ENCODE measurements at places on chromosomes 12 and 14.

- DNase-seq, result no peak
Measured at GRCh38 chr12:99783421-99783820, 135.9 kb downstream of the GARIN6 start.

GRCh38 chr12:6301721-6302120 is 8.8 kb upstream of the PLEKHG6 start:
- no peak for DNase-seq

DNA sequence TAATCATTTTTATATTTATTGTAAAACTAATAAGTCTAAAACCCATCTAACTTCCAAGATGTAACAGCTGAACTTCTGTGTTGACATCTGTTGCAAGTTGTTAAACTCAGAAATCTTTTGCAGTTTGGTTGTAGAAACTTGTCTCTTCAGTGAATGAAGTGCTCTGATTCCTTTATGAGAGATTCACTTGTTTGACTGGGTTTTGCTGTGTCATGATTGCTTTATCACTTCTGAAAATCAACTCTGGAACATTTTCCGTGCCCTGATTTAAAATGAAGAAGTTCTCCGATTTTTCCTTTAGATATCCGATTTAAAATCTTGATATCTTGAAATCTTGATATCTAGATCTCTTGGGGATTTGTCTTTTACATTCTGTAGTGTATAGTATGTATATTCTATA is 65.1 kb downstream of the DIP2B start:
- DNase-seq, result no peak

DNA sequence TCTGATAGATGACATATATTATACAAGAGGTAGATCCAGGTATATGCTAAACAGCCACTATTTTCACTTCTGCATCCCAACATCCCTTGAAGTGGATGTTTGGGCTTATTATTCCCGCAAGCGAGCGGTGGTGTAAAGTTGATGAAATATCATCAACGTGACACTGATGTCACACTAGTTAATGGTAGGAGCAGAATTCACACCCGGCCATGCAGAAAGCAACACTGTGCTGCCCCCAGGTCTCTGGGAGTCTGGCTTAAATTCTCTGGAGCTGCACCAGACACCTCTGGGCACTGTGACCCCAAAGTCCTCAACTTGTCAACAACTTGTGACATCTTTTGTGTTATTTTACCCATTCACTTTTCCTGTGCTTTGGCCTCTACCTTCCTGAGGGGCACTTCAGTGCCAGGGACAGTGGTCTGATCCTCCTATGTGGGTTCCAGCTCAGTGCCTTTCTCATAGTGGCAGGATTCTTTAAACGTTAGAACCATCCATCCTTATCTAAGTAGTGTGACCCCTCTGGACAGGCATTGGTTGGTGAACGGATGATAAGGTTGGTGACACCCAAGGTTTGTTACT is 952 bp downstream of the DRAM1 start:
- DNase-seq, result no peak

- DNase-seq, result peak; percentile 97
Measured at GRCh38 chr14:102046337-102047278, 40.2 kb downstream of the HSP90AA1 start.

- DNase-seq, result no peak
Measured at GRCh38 chr12:105955976-105956375, 182.8 kb downstream of the NUAK1 start.

- no peak for DNase-seq
Measured at GRCh38 chr14:50089208-50089607, 27.2 kb downstream of the VCPKMT start.

GRCh38 chr14:60346706-60347105 is 97.7 kb downstream of the PPM1A start:
- DNase-seq, result no peak

DNA sequence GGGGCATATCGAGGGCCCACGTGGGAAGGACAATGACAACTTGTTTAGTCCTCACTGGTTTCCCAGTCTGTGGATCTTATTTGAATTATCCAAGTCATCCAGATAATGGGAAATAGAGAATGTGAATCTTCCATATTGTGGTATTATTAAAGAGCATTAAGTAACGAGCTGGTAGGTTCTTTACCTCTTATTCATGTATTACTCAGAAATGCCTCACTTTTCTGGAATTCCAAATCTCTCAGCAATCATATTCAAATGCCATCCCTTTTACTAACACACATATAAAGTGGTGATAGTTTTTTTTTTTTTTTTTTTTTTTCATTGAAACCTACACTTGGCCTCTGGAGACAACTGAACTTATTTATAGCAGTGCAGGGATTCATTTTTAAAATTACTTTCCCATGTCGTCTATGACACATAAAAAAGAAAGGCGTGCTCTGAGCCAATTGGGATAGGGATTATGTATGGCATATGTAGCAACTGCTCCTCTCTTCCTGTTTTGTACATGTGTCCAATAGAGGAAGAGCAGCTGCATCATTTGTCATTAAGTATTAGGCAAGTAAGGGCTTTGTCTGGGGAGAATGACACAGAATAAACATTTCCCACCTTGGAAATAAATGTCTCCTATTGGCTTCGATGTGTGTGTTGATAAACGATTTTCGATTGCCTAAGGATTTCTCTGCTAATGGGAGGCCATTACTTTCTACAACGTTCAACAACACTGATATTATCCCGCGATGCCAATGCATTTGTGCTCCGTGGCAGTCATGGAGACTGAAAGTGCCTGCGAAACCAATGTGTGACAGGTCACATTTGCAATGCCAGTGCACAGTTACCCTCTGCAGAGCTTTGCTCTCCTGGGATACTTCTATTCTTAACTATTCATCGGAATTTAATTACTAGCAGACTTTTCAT is 78.6 kb upstream of the IFNG-AS1 start:
- no peak for DNase-seq

DNA sequence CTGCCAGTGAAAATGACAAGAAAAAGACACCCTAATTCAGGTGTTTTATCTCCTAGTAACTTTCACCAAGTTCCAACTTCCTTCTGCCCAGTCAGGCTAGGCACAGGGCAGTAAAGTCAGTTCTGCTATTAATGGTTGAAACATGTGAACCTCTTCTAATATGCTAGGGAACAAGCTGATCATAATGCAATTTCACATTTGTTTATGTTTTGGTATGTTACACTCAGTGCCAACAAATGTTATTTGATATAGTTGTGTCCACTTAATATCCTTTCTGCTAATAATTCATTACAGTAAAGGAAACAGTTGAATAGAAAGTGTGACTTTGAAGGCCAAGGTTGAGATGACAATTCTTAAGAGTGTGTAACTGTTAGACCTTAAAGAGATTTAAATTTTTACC is 17.2 kb downstream of the NT5DC3 start:
- DNase-seq, result no peak

GRCh38 chr14:52033101-52033642 is 35.7 kb downstream of the NID2 start:
- DNase-seq, result no peak

DNA sequence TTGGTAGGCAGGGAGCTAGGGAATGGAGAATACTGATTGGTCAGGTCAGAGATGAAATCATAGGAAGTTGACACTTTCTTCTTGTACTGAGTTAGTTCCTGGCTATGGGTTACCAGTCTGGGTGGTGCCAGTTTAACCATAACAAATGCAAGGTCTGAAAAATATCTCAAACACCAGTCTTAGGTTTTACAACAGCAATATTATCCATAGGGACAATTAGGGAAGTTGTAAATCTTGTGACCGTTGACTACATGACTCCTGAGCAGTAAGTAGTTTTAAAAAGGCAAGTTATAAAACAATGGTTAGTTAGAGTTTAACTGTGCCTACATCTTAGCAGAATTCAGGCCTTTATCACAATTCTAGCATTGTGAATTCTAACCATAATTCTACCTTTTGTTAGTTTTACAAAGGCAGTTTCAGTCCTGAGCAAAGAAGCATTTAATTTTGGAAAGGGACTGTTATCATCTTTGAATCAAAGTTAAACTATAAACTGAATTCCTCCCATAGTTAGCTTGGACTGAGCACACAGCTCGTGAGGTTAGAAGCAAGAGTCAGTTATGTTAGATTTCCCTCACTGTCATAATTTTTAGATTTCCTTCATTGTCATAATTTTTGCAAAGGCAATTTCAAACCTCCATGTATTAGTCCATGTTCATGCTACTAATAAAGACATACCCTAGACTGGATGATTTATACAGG is 19.7 kb upstream of the MON2 start:
- DNase-seq, result no peak

DNA sequence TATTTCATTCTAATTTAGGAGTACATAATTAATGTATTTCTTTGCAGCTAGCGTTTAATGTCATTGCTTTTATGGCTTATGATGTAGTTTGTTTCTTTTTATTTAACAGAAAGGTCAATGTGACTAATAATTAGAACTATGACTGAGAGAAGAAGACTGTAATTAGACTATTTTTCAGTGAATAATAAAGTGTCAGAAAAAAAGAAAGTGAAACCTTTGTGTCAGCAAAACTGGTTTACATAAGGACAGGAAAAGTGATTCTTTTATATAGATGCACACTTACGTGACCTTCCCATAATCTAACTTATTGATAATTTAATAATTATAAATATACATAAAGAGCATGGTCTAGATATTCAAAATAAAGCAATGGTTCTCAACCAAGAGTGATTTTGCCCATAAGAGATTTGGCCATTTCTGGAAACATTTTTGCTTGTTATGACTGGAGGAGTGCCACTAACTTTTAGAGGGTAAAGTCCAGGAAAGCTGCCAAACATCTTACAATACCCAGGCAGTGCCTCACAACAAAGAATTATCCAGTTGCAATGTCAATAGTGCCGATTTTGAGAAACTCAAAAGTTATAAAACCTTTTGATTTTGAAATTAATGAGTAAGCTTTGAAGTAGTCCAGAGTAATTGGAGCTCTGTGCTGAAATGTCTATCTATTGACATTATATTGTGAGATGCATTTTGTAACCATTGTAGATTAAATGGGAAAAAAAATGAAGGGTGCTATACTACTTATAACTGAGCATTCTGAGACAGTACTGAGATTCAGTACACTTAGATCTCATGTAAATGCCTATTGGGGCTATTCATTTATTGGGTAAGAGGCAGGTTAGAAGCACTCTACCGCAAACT is 227.1 kb downstream of the C12orf50 start:
- DNase-seq, result no peak

- DNase-seq, result no peak
Measured at GRCh38 chr12:28610401-28611114, 420.3 kb downstream of the CCDC91 start.

DNA sequence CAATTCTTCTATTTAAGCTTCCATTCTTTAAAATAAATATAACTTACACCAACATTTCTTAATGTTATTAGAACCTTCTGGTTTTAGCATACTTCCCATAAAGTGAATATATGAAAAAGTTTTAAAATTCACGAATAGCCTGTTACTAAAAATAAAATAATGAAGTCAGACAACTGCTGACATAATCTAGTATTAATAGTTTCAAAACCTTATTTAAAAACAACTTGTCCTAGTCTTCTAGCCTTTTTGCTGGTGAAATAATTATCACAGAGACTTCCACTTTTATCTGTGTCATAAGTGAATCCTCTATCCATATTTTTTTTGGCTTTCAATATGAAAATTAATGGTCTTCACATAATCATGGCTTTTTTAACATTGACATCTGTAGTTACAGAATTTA is 93.8 kb upstream of the MON2 start:
- no peak for DNase-seq

GRCh38 chr14:102854091-102854703 is 68.3 kb upstream of the AMN start:
- DNase-seq, result no peak

DNA sequence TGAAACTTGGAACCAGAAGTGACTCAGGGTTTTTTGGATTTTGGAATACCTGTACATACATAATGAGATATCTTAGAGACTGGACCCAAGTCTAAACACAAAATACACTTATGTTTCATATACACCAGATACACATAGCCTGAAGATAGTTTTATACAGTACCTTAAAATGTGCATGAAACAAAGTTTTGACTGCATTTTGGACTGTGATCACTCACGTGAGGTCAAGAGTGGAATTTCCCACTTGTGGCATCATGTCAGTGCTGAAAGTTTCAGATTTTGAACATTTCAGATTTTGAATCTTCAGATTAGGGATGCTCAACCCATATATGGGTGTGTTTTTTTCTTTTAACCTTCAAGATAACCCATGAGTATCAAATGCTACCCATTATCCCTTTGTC is 6.6 kb downstream of the SBNO1 start:
- no peak for DNase-seq

All from BE2C (cell line).